ENCODE measurements at places on chromosomes 13 and 19.
A peak's percentile ranks its signal among the peaks of the same experiment; 100 is the strongest.

DNA sequence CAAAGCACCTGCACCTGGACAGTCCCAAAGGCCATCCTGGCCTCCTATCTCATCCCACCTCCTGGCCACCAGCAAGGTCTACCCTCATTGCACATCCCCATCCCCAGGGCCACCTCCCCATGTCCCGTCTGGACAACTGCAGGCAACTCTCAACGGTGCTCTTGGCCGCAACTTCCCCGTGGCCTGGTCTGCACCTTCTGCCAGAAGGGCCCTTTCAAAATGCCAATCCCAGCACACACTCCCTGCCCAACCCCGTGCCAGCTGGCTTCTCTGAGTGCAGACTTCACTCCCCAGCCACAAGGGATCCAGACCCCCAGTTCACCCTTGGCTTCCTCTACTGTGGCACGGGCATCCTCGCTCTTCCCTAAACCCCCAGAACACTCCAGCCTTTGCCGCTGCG lies 8.2 kb downstream of the PEPD start:
- DNase-seq: no peak

DNA sequence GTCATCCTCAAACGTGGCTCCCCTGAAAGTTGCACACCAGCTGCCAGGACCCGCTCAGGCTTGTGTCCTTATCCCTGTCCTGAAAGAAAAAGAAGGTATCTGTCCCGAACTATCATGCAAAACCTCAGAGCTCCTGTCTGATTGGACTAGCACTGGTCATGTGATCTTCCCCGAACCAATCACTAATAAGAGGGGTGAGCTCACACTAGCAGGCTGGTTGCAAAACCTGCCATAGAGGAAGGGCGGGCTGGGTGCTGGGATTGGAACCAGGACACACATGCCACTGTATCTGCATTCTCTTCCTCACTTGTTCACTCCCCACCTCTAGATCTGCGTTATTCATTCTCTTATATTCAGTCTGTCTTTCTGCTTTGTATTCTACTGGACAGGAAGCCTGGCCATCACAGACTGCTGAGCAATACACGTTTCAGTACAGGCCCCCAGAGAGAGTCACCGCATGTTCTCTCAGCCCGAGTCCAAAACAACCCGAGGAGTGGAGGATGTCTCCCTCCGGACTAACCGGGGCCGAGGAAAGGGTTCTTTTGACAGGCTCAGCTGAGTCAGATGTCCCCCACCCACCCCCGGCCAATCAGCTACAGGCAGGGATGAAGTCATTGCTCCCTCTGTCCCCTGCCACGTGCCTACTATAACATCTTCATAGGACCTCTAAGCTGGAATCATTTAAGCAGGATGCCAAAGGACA lies 97.7 kb downstream of the SIPA1L3 start:
- DNase-seq: peak; percentile 94

GRCh38 chr13:70457474-70457873 lies 349.2 kb upstream of the KLHL1 start:
- DNase-seq: no peak

GRCh38 chr13:72774019-72774418 lies 7.7 kb downstream of the DIS3 start:
- no peak for DNase-seq

- no peak for DNase-seq
These were observed 397.8 kb upstream of the HTR2A start for GRCh38 chr13:47294691-47295090.

- no peak for DNase-seq
These were observed at the start of gene LILRB2 for GRCh38 chr19:54281007-54281728. Gene LILRB2 (minus strand): TSS chr19:54281110. CDS start chr19:54280496, 614 bp downstream.

DNA sequence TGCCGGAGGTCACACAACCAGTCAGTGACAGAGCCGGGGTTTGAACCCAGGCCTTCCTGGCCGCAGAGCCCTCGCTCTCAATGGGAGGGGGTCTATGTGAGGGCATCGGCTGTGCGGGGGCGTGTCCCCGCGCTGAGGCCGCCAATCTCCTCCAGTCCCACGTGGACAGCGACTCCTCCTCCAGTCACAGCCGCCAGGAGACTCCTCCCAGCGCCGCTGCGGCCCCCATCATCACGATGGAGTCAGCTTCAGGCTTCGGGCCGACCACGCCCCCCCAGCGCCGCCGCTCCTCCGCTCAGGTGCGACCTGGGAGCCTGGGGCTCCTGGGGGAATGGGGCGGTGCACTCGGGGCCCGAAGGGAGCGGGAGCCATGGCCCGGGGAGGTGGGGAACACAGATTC lies 6.0 kb downstream of the SPRED3 start:
- peak; percentile 24 for DNase-seq

DNA sequence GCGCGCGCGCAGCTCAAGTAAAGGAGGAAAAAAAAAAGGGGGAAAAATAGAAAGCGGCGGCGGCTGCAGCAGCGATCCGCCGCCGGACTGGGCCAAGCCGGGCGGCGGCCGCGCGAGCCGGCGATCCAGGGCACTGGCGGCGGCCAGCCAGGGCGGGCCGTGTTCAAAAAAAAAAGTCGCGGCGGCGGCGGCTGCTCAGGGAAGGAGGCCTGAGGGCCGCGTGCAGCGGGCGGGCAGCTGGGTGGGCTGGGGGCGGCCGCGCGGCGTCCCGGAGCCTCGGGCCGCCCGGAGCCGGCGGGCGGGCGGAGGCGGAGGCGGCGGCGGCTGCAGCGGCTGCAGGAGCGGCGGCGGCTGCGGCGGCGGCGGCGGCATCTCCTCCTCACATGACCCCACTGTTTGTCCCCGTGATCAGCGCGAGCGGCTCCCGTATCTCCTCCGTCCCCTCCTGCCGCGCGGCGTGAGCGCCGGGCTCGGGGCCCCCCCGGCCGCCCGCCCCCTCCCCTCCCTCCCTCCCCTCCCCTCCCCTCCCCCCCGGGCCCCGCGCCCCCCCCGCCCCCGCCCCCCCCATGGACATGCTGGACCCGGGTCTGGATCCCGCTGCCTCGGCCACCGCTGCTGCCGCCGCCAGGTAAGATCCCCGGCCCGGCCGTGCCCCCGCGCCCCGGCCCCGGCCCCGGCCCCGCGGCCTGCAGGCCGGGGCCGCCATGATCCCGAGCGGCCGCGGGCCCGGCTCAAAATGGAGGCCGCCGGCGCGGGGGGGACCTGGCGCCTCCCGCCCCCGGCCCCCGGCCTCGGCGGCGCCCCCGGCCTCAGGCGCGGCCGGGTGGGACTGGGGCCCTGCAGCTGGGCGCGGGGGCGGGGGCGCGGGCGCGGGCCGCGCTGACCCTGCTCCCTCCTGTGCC lies at the start of gene USF2:
Gene USF2 (plus strand): TSS at position 427 of the 902 bp plus-strand sequence. CDS start 140 bp downstream, at position 567.
- peak; percentile 74 for DNase-seq

DNA sequence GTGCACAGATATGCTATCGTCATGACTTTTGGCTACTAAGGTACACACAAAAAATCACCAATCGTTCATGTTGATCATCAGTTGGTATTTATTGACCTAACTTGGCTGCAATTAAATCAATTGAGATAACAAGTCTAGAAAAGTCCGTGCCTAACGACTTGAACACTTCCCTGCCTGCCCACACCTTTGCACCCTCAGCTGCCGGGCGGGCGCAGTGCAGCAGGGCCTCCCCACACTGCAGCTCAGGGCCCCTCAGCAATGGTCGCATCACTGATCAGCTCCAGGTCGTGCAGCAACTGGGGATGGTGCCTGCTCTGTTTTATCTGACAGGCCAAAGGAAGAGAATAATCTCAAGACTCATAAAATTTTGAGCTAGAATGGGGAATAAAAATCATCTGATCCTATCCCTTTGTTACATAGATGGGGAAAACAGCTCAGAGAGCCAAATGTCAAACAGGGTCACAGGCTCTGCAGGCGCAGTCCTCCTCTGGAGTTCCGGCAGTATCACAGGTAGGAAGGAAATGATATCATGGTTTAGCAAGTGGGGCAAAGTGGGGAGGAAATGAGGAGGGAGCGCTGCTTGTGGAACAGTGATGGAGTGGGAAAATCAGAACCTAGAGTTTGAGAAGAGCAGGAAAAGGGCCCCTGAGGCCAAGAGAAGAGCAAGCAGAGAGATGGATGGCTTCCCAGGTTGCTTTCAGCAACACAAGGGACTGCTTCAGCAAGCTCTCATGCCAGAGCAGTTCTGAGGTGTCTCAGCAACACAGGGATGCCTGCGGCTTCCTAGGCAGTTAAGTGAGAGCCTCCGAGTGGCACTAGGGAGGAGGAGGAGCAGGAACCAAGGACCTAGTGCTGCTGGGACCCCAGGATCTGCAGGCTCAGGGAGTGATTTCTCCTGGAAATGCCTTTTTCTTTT lies 57.5 kb downstream of the SLC7A1 start:
- no peak for DNase-seq

Measured in A673 (cell line).